ENCODE measurements at places on chromosomes 3 and 15.

DNA sequence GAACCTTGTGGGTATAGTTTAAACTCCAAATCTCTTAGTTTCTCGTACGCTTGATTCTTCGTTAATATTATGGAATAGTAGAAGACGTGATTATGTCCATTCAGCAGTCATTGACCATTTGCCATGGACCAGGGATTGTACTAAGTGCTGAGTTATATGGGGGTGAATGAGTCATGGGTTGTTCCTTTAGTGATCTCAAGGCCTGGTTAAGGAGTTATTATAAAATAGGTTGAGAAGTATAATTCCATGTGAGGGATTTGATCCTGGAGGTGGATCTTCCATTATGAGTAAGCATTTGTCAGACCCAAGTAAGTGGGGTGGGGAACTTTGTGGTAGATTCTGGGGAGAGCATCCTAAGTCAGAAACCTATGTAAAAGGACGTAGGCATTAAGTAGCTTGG lies 15.4 kb downstream of the NR2C2 start:
- DNase-seq: no peak

GRCh38 chr3:12229896-12230295 lies 59.0 kb upstream of the PPARG start:
- DNase-seq: no peak

GRCh38 chr3:114328345-114328744 lies 34.5 kb downstream of the TIGIT start:
- DNase-seq: no peak

DNA sequence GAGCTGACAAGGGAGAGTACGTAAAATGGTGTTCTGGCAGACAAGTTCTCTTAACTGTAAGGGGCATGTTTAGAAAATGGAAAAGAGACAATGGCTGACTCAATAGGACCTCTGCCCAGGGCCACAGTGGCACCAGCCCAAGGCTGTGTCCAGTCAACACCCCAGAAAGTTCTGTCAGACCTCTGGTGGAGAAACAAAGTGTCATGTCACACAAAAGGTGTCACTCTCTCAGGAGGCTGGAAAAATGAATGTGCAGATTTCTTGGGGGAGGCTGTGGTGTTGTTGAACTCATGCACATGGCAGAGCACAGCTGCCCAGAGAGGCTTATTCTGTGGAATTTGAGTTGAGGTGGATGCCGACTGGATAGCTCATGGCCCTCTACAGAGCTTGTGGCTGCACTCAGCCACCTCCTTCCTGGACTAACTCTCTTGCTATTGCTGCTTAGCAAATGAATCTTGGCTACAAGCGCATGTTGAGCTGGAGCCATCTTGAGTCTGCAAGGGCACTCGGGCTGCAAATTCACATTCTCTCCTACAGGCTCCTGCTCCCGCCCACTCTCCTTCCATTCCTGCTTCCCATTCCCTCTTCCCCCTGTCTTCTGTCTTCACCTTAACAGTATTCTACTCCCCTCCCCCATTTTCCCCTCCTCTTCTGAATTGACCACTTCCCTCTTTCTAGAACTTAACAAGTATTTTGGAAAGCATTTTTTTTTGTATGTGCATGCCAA lies 55.8 kb upstream of the SLC7A14 start:
- DNase-seq: no peak

DNA sequence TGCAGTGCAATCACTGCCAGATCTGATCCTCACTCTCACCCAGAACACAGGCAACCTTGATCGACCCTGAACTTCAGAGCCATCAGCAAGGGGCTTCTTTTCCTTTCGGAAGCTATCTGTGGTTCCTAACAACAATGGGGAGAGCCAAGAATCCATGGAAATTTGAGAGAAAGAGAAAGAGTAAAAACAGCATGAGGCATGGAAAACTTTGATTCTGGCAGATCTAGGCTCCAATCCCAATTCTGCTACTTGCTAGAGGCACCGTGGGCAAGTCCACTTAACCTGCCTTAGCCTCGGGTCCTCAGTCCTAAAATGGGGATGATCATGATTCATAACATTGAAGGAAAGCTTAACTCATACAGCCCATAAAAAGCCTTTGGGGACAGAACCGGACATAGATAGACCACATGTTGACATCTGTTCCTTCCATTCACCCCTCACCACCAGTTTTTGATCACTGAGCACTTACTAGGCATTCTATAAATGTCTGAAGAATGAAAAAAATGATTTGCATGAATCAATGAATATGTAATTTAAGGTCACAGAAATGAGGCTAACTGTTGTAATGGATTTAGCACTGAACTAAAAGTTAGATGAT lies 605.7 kb upstream of the CFAP20DC start:
- no peak for DNase-seq

GRCh38 chr3:104943974-104944373 lies 422.7 kb upstream of the ALCAM start:
- DNase-seq: no peak

DNA sequence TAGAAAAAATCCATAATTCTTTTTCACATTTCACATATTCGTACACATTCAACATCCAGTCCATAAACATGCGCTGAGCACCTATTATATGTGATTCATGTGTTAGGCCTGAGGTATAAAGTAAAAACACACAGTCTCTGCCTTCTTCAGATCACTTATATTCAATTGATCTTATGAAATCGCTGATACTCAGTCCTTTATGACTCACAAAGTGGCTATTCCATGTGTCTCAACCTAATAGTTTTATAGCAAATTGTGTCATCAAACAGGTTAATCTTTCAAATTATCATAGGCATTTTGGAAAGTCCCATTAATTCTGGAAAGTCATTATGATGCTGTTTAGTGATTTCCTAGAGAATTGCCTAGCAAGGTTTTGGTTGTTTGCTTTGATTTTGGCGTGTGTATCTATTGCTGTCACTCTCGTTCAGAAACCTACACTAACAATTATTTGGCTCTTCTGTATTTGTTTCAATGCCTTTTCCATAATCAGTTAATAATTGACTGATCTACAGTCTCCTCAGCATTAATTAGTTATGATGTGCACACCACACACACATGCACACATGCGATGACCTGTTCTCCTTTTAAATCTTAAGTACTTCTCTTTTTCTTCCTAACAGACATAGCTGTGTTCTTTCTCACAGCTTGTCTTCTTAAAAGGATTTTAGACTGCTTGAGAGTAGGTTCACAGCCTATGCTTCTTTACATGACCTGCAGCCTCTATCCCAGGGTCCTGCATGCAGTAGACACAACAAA lies 353.1 kb downstream of the MECOM start:
- DNase-seq: no peak

DNA sequence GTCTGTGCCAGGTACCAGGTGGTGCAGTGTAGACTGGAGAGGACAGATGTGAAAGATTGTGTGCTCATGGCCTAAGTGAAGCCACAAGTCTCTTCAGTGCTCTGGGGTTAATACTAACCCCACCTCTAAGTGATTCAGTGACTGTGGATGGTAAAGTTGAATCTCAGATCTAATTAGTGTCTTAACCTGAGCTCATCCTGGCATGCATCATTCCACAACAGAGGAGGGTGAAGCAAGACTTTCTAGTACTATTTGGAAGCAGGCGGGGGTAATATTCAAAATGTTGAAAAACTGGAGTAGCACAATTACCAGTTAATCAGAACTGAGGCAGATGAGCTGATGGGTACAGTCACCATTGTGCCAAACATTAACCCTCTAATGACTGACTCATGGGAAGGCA lies 2.8 kb upstream of the MESD start:
- no peak for DNase-seq

GRCh38 chr3:121819236-121819635 lies 15.6 kb downstream of the IQCB1 start:
- no peak for DNase-seq

Data from esophagus squamous epithelium (tissue), 5 donors.